ENCODE measurements at places on chromosomes 6 and 20. TPM values are rescaled to one million over a fixed set of nuclear protein-coding genes. Genes with fewer than 3 reads are reported as not detected.
A peak's percentile ranks its signal among the peaks of the same experiment; 100 is the strongest.

DNA sequence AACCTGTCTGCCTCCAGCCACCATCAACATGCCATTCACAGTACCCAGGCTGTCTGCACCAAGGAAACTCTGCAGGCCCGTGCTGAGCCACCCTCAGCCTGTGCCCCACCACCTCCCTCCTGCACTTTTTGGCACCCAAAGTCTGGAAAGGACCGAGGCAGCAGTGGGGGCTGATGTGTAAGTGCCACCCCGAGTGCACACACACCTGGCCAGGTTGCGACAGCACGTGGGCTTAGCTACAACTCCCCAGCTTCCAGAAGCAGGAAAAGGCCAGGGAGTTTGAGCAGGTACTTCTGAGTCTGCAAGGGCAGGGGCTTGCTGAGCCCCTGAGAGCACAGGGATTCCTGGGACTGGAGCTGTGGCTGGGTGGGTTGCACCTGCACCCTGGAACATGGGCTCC, 303.3 kb upstream of the OPRM1 start:
- no peak for DNase-seq

DNA sequence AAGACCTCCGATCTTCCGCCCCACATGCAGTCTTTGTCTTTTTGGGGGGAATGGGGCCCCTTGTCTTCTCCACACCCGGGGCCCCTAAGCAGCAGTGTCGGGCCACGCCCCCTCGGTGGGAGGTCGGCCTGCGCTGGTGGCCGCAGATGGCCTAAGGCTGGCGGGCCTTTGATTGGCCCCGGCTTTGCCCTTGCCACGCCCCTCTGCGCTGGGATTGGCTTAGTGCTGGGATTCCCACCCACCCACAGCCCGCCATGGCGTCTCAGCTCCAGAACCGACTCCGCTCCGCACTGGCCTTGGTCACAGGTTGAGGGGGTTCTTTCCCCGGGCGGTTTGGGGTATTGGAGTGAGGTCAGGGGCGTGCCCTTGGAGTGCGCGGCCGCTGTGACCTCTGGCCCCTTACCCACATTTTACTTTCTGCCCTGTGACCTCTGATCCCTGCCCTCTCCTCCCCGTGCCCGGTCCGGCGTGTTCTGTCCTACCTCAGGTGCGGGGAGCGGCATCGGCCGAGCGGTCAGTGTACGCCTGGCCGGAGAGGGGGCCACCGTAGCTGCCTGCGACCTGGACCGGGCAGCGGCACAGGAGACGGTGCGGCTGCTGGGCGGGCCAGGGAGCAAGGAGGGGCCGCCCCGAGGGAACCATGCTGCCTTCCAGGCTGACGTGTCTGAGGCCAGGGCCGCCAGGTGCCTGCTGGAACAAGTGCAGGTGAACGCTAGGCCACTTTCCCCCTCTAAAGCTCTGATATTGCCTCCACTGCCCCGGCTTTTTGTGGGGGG, at the start of gene HSD17B8:
HSD17B8 (plus strand) TSS at position 241 of the 776 bp plus-strand sequence; CDS start at position 255, 14 bp downstream.
- DNase-seq: peak; percentile 97

- DNase-seq: no peak
These were observed 16.6 kb downstream of the B4GALT5 start for GRCh38 chr20:49697071-49697470.

DNA sequence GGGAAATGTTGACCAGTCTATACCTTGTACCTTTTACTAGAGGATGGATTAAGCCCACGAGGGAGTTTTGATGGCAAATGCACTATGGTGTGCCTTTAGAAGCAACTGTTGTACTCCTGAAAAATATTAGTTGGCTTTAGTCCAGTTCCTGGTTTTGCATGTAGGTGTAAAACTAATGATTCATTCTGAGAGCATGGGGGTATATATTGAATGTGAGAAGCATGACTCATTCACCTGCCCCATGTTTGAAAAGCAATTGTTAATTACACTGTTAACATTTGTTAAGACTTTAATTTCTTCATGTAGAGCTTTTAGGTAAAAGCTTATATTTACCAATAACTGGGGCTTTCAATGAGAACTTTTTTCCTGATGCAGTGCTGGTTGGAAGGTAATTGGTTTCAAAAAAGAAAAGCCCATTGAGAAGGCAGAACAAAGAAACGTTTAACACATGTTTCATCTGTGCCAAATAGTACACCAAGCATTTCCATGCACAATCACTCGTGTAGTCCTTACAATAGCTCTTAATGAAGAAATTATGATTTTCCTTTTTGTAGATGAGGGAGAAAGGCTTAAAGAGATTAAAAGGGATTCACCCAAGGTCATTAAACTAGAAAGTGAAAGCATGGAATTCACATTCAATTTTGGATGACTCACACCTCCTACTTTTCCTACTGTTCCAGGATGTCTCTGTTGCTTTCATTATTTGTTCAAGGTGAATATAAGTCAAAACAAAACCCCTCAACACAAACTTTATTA, 134.1 kb downstream of the CCDC170 start:
- DNase-seq: no peak

- DNase-seq: no peak
These were observed 89.2 kb downstream of the SLC22A23 start for GRCh38 chr6:3367630-3368029.

Gene VGLL2
- not detected for total RNA-seq

Gene LYRM4
- total RNA-seq: 26.6 TPM

Gene SLCO4A1
- 9.4 TPM for total RNA-seq

Measured in left ventricle myocardium superior (tissue), 1 donor.